ENCODE measurements at places on chromosomes 3 and 15. TPM values are rescaled to one million over a fixed set of nuclear protein-coding genes. Genes with fewer than 3 reads are reported as not detected.

DNA sequence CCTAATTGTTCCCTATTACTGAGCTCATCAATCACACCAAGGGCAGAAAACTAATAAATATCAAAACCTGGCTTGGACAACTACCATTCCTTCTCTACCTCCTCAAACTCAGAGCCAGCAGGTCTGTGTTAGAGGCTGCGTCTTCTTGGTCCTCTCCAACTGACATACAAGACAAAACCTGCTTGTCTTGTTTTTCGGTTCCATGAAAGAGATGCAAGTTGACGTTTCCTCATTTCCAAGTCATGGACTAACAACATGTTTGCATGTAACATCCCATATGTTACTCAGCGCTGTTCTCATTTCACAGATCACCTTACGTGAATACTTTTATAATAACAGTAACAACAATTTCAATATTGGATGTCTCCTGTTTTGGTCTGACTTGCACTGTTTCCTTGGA is 110.9 kb downstream of the LMLN start:
- H3K27me3 ChIP-seq, result peaks cover 46% of the 10 kb centered on the region
- no peaks in the 10 kb centered on the region for H3K4me1 ChIP-seq
- DNase-seq, result no peak
- H3K27ac ChIP-seq, result no peak overlapping the region

GRCh38 chr3:143895805-143896204 is 47.5 kb upstream of the SLC9A9 start:
- no peaks in the 10 kb centered on the region for H3K4me1 ChIP-seq
- H3K36me3 ChIP-seq, result no peaks in the 10 kb centered on the region
- H3K4me3 ChIP-seq, result no peak overlapping the region
- no peaks in the 10 kb centered on the region for H3K27me3 ChIP-seq
- no peak overlapping the region for H3K27ac ChIP-seq

DNA sequence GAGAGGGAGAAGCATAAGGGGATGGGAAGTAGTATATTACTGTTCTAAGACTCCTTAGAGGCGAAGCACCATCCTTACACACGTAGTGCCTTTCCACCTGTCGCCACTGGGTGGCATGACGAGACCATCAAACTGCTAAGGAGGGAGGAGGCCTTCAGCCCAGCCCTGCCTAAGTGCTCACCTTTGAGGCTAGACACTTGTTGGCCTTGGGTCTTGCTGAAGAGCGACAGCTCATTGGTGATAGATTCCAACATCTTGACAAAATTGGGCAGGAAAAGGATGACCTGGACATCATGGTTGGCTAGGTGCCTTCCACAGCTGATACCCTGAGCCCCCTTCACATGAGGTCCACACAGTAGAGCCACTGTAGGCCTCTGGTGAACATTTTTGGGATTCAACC is 19.6 kb downstream of the CLK3 start:
- no peaks in the 10 kb centered on the region for H3K4me1 ChIP-seq
- no peaks in the 10 kb centered on the region for H3K27me3 ChIP-seq
- no peak overlapping the region for H3K27ac ChIP-seq
- H3K4me3 ChIP-seq, result no peak overlapping the region
- H3K36me3 ChIP-seq, result peaks cover 5% of the 10 kb centered on the region

- no peak for DNase-seq
- H3K4me3 ChIP-seq, result no peak overlapping the region
- no peaks in the 10 kb centered on the region for H3K36me3 ChIP-seq
Measured at GRCh38 chr15:82572311-82572710, 32.1 kb upstream of the RPS17 start.

DNA sequence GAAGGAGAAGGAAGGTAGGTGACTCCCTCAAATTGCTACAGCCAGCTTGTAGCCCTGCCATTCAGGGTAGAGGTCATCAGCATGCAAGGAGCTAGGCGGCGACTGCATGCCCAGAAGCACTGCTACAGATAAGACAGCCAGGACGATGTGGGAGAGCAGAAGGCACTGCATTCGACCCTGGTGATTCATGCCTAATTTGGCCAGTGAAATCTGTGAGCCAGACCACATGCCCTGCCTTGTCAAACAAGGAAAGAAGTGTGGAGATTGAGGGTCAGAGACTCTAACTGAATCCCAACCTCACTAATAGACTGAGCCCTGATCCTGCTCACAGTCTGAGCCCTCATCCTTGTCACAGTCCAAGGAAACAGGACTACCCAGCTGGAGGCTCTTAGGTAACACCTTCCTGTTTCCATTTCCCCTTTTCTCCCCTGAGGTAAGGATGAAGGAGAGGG is 86.6 kb downstream of the LINGO1 start:
- DNase-seq, result no peak
- no peaks in the 10 kb centered on the region for H3K36me3 ChIP-seq
- H3K27ac ChIP-seq, result no peak overlapping the region

- H3K27ac ChIP-seq, result no peak overlapping the region
- no peaks in the 10 kb centered on the region for H3K27me3 ChIP-seq
- no peaks in the 10 kb centered on the region for H3K4me1 ChIP-seq
- no peak for DNase-seq
- no peak overlapping the region for H3K4me3 ChIP-seq
Measured at GRCh38 chr3:132325634-132326033, 8.4 kb downstream of the ACP3 start.

RTP3 gene
- not detected for total RNA-seq

TMOD3 gene
- 17.6 TPM for total RNA-seq

Data from neural progenitor cell (in vitro differentiated cells).